NCI-H774 (cell line): ENCODE measurements at places on chromosomes 5 and 9.

DNA sequence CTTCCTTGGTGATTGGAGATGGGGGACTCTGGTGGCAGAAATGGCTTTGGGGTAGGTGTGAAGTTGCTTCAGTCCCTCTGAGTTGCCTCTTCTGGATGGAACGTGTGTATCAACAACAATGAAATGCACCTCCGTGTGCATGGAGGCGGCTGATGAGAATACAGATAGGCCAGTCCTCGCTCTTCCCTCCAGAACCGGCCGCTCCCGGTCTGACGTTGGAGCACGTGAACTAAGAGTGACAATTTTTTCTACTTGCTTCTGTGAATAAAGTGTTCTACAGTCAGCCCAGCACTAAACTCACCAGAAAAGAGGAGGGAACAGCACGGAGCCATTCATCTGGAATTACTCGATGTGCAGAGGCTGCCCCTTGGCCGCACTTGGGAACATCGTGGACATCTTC is 90.7 kb downstream of the ANKRD33B start:
- no peak for DNase-seq

DNA sequence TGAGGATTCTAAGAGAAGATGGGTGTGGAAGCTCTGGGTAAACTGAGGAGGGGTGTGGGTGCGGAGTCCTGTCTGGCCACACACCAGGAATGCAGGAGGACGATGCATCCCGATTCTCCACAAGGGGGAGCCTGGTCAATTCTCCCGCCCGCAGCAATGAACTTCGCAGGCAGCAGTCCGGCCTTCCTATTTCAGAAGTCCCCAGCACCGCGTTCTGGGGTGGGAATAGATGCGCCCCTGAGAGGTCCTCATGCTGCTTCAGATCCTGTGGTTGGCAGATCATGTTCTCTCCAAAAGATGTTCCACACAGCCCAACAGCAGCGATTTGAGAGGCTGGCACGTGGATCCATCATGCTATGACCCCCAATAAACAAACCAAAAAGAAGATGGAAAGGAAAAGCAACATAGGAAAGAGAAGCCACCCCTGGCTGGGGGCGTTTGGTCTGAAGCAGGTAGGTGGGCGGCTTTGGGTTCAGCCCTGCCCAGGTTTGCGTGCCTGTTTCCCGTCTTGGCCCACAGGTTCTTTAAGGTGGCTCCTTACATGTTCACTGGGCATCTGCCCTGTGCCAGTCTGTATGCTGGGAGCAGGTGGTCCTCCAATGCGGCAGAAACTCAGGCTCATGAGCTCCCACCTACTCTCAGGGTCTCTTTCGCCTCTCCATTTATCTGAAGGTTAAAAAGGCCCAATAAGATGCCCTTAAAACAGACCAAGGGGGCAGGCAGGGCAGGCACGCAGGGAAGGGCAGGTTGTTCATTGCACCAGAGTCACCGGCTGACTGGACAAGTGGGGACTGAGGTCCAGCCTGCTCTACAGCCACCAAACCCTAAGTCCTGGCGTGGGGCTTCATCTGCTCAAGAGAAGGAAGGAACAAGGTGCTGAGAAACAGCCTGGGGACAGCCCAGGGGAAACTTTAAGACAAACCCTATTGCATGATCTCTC is 171.6 kb downstream of the PAX5 start:
- DNase-seq = no peak

- DNase-seq = no peak
Observed at GRCh38 chr5:73436535-73437100, 12.0 kb downstream of the FOXD1 start.

- no peak for DNase-seq
Observed at GRCh38 chr5:151338734-151339133, 8.6 kb downstream of the SLC36A2 start.

DNA sequence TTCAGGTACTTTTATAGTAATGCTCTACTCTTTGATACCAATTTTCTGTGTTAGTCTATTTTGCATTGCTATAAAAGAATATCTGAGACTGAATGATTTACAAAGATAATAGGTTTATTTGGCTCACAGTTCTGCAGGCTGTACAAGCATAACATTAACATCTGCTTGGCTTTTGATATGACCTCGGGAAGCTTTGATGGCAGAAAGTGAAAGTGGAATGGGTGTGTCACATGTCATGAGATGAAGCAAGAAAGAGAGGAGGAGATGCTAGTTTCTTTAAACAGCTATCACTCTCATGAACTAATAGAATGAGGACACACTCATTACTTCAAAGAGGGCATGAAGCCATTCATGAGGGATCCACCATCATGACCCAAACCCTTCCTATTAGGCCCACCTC is 270.9 kb upstream of the IL12B start:
- DNase-seq = no peak

DNA sequence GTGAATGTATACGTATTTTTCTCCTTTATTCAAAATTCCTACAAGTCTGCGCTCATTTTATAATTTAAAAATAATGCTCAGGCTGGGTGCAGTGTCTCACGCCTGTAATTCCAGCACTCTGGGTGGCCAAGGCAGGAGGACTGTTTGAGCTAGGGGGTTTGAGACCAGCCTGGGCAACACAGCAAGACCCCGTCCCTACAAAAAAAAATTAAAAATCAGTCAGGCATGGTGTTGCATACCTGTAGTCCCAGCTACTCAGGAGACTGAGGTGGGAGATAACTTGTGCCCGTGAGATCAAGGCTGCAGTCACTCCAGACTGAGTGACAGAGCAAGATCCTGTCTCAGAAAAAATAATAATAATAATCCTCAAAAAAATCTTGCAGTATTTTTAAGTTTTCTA is 7.8 kb downstream of the UIMC1 start:
- DNase-seq = no peak

DNA sequence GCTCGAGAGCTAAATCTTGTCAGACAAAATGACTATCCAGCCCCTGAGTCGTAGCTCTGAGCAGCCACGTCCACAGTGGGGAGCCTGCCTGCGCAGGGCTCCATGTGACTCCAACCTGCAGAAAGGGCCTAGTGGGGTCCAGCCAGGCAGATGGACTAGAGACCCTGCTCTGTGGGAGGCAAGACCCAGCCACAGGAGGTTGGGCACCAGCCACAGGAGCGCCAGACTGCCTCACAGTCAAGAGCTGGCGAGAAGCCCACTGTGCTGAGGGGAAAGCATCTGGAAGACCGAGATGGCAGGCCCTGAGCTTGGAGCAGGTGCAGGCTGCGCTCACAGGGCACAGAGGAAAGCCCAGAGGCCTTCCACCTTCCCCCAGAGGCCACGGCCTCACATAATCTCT is 61.4 kb downstream of the C5orf15 start:
- no peak for DNase-seq

GRCh38 chr9:89952401-89952800 is 347.6 kb downstream of the GADD45G start:
- no peak for DNase-seq
